ENCODE measurements at places on chromosomes 1 and 21. TPM values are rescaled to one million over a fixed set of nuclear protein-coding genes. Genes with fewer than 3 reads are reported as not detected.

DNA sequence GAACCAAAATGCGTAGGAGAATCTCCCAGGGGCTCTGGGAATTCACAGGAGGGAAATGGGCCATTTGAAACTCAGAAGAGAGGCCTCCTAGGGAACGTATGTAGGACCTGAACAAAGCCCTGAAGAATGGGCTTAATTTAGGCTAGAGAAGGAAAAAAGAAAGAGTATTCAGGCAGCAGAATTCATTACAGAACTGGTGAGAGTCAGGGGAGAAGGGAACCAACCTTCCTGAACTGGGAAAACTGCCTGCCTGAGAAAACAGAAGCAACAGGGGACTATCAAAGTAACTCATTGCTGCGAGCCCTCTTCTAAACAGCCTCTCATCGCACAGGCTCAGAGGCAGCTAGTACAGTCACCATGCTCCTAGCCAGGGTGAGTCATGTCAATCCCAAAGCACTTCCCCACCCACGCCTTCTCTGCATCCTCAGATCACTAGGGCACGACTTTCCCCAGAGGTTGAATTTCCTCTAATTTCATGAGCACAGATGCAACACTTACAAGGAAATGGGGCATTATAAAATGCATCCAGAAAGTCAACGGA, 98.1 kb downstream of the ADSS2 start:
- DNase-seq: peak; percentile 60

GRCh38 chr1:19799230-19800075, at the start of gene TMCO4:
TSS of gene TMCO4 (minus strand) at chr1:19799916. CDS start at chr1:19780758, 19,158 bp downstream.
- DNase-seq: peak; percentile 42

GRCh38 chr1:16915627-16915973, 6.1 kb upstream of the CROCC start:
- no peak for DNase-seq

GRCh38 chr1:192100686-192101468, 57.4 kb upstream of the RGS18 start:
- DNase-seq: no peak

FAM72A gene
- total RNA-seq: 2.4 TPM
